ENCODE measurements at places on chromosomes 16 and 17.

GRCh38 chr16:77539421-77540034 lies 104.7 kb upstream of the ADAMTS18 start:
- DNase-seq: no peak

DNA sequence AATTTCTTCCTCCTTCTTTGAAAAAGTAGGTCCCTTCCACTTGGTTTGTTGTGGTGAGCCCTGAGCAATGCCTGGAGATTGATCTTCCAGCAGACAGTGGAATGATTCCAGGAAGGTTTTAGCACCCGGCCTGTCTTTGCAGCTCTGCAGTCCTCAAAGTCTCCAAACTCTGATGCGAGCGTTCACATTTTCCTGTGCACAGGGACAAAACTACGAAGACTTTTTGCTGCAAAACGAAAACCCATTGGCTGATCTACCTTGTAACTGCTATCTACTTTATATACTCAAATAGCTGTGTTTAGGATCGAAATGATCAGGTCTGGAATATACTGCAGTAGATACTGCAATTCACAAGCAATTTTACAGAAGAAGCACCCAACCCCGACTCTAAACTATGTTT lies 21.7 kb downstream of the G6PC1 start:
- no peak for DNase-seq

DNA sequence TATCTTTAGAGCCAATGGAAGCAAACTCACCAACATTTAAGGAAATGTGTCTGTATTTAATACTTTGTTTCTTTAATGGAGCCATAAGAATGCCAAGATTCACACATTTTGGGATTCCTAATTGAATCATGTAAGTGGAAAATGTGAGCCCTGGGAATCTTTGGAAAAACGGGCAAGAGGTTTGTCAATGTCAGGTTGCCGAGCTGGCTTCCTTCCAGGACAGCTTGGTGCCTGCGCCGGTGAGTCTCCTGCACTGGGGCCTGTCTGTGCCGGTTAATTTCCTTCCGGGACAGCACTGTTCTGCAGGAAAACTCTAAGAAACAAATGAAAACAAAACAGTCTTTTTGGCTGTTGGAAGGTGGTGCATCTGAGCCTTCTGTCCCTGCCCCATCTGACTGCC lies 210.6 kb downstream of the HAPSTR1 start:
- no peak for DNase-seq

GRCh38 chr17:4947411-4948165 lies 742 bp downstream of the PFN1 start:
- peak; percentile 56 for DNase-seq

GRCh38 chr17:68800751-68801150 lies 154.4 kb downstream of the ABCA8 start:
- no peak for DNase-seq

DNA sequence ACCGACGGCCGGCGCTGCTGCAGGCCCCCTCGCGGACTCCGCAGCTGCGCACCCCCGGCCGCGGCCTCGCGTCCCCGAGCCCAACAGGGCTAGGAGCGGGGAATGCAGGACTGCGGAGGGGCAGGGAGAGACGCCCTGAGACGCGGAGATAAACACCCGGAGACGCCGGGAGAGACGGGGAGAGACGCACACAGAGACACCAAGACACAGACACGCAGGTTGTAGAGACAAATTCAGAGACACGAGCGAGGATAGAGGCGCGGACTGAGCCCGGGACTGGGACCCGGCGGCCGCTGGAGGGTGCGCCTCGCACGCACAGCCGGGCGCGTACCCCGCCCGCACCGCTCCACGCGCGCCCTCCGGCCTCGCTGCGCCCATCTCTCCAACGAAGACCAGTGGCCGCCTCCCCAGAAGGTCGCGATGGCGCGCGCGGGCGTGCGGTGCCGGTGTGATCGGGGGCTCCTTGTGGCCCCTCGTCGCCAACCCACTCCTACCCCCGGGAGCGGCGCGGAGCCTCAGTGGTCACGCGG lies 902 bp downstream of the STAC2 start:
- no peak for DNase-seq

GRCh38 chr17:28043296-28043695 lies 819 bp downstream of the NLK start:
- DNase-seq: no peak

DNA sequence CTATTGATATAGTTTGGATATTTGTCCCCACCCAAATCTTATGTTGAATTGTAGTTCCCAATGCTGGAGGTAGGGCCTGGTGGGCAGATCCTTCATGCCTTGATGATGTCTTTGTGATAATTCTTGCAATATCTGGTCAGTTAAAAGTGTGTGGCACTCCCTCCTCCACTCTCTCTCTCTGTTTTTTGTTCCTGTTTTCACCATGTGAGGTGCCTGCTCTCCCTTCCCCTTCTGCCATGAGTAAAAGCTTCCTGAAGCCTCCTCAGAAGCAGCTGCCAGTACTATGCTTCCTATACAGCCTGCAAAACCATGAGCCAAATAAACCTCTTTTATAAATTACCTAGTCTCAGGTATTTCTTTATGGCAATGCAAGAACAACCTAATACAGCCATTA lies 47.3 kb downstream of the TOM1L2 start:
- DNase-seq: no peak

DNA sequence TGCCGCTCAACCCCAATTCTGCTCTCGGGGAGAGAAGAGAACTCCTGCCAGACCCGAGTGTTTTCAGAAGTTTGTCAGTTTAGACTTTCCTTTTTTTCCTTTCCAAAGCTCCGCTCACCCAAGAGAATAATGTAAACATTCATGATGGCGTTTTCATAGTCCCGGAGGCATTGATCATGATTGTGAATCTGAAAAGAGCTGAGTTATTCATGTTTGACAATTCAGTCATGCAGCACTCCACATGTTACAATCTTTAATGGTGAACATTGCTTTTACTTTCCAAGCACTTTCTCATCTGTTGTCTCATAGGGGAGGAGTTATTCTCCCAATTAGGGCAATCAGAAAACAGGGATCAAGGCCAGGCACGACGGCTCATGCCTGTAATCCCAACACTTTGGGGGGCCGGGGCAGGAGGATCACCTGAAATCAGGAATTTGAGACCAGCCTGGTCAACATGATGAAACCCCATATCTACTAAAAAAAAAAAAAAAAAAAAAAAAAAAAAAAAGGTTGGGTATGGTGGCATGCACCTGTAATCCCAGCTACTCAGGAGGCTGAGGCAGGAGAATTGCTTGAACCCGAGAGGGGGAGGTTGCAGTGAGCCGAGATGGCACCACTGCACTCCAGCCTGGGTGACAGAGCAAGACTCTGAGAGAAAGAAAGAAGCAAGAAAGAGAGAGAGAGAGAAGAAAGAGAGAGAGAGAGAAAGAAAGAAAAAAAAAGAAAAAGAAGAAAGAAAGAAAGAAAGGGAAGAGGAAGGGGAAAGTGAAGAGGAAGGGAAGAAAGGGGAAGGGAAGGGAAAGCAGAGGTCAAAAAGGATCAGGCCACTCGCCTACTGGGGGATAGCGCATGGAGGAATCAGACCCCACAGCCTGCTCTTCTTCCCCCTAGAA lies 70.0 kb upstream of the TNRC6C start:
- no peak for DNase-seq

DNA sequence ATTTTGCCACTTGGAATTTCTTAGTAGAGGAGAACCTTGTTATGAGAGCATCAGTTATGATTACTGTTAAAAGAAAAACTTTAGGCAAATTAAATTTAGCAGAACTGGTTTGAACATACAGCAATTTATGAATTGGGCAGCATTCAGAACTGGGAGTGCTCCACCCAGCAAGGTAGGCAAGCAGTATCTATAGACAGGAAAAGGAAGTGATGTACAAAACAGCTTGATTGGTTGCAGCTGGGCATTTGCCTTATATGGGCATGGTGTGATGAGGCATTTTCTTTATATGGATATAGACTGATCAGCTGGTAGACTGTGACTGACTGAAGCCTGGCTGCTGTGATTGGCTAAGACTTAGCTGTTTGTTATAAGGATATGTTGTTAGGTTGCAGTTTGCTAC lies 17.6 kb upstream of the CYLD start:
- DNase-seq: no peak

DNA sequence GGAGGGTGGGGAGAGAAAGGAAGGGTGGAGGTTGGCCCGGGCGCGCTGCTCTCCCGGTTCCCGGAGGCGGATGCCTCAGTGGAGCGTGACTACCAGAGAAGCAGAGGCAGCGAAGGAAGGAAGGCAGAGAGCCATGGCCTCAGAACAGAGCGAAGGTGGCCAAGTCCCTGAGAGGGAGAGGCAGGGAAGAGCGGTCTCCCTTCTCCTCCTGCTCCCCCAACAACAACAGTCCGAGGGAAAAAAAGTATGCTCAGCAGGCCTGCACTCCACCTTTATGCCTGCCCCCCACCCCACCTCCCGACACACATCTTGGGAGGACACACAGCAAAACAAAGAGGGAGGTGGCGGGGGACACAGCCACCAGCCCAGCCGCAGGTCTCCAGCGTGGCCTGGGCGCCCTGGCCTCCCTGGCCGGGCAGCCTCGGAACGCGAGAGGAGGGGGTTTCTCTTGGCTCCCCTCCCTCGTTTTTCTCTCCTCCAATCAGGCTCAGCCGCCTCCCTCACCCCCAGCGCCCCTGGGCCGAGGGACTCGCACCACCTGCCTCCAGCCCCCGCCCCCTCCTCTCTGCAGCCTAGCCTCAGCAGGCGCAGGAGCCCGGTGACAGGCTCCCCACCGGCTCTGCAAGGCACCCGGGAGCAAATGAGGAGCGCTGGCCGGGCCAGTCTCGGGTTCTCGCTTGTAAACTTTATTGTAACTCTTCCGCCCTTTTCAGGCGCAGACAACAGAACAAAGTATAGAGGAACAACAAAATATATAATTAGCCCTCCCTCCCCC lies 1.1 kb upstream of the HOXB7 start:
- DNase-seq: no peak

DNA sequence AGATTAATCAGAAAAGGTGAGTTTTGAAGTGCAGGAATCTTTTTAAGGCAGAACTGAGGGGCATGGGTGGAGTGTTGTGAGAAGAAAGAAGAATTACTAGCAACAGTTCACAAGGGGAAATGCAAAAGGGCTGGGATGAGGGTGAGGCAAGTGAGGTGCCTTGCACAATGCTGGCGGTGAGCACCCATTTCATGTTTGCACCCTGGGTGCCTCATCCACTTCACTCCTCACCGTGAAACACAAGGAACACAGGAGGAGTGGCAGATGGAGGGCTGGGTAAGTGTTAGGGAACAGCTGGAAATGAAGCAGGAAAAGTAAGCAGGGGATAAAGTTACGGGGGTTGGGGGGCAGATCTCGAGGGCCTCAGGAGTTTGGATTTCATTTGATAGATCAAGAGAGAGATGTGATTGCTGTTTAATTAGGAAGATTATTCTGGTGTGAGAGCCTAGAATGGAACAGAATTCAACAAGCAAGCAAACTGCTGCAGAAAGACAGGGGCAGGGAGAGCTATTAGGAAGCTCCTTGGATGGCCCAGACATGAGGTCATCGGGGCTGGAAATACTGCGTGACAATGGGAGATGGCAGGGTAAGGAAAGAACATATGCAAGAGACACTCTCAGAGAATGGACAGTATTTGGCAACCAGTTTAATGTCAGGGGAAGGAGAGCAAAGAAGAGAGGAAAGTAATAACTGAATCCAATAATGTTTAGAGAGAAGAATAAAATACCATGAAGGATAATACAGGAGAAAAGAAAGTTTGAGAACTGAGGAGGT lies 8.3 kb upstream of the HEATR6 start:
- peak; percentile 89 for DNase-seq

- DNase-seq: no peak
These were observed 23.1 kb upstream of the MMD start for GRCh38 chr17:55444471-55445441.

DNA sequence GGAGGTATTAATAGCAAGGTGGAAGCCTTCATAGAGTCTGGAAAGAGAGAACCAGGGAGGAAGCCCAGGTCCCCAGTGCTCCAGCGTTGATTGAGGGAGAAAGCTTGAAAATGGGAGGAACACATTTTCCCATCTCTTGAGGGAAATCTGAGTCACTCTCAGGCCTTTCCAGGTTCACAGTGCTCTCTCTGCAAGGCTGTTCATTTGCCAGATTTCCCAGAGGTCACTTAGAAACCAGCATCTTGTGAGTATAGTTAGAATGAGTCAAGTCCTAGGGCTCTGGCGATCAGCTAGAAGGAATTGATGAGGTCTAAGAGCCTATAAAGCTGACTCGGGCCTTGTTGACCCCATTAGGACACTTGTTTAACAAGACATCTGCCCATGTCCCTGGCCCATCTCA lies 17.7 kb upstream of the ZNF594 start:
- no peak for DNase-seq

GRCh38 chr17:80789356-80789902 lies 202.2 kb upstream of the CHMP6 start:
- DNase-seq: no peak

- DNase-seq: no peak
These were observed 26.0 kb downstream of the ACSF3 start for GRCh38 chr16:89119661-89120141.

DNA sequence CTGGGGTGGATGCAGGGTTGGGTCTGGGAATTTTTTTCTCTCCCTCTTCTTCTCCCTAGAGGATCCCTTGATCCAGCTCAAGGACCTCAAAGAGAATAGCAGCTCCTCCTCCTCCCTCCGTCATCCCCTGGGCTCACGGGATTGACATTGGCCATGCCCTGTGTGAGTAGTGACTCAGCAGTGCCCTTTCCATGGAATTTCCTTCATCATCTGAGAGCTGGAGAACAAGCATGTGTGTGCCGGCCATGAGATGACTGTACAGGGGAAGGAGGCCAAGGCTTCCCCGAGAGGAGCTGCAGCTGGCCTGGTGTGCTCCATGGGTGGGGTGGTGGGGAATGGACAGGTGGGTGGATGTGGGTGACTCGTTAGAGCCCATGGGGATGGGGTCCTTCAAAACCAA lies 8.9 kb upstream of the WSCD1 start:
- DNase-seq: no peak

DNA sequence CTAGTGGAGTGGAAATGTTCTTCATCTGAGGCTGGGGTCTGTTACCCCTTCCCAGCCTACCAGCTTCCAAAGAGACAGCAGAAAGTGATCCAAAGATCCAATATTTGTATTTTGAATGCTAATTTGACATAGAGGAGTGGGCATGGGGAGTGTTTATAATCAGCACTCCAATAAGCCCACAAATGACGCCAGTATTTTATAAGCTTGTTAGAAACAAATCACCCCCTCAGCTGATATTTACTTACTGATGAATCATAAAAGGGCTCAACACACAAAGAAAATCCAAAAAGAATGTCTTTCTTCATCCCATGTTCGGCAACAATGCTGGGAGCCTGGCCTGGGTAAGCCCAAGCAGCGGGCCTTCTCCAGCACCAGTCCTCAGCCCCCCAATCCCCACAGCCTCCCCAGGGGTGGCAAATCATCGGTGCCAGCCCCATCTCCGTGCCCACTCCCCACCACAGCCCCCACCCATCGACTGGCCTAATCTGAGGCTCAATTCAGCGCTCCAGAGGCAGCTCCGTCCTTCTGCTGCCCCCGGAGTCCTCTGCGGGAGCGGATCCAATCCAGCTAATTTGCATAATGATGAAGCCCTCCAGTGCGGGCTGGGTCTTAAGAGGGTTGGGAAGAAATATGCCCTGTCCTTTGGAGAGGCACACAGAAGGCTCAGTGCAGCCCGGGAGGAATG lies 169.5 kb downstream of the C16orf78 start:
- no peak for DNase-seq

DNA sequence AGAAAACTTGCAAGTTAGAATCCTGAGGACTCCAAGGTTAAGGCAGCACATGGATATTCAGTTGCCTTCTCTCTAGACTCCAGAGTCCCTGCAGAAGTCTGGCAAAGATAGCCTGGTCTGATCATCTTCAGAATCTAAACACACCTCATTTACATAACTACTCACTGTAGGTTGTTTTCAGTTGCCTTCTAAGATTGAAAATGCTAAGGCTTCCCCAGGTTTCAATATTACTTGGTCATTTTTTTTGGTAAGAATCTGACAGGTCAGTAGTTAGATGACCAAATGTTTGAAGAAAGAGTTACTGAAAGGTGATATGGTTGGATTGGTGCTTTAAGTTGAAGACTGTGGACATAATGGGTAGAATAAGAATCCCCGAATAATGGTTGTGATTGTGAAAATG lies 205.4 kb upstream of the KCNJ16 start:
- no peak for DNase-seq

Data from NCI-H2171 (cell line).